Stimulated activated CD4-positive, alpha-beta T cell treated with anti-CD3 and anti-CD28 coated beads, Interleukin-15, amount 100 ng/mL, for 1 hour (primary cell): ENCODE measurements at places on chromosomes 16 and 17.

DNA sequence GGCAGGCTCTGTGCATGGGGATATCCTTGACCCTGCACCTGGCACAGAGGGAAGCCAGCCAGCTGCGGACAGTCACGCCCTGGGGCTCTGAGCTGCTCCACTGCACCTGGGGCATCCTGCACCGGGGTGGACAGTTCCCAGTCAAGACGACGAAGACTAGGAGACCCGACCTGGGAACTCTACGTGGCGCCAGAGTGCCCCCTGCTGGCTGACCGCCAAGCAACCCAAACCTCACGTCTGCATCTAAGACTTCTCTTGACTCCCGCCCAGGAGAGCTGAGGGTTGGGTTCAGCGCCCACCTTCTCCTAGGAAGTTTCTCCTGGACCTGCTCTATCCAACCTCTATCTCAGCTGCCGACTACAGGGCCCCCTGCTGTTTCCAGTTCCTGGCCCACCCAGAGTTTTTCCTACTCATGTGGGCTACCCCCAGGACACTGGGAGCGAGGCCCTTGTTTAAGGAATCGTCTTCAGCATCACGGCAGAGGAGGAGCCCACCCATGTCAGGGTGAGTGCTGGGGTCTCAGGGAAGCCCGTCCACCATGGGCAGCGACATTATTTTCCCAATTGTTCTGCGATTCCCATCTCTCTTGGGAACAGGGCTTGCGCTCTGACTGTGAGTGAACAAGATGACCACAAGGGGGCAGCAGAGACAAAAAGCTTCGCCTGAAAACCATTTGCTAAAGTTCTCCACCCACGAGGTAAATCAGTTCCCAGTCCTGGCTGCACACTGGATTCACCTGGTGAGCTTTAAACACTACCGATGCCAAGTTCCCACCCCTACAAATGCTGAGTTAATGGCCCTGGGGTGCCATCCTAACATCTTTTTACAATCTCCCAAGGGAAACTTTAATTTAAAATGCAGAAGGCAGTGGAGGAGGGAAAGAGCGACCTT lies 29.3 kb downstream of the TLE7 start:
- peak; percentile 20 for DNase-seq

GRCh38 chr17:69492410-69493071 lies 78.0 kb downstream of the MAP2K6 start:
- no peak for DNase-seq

DNA sequence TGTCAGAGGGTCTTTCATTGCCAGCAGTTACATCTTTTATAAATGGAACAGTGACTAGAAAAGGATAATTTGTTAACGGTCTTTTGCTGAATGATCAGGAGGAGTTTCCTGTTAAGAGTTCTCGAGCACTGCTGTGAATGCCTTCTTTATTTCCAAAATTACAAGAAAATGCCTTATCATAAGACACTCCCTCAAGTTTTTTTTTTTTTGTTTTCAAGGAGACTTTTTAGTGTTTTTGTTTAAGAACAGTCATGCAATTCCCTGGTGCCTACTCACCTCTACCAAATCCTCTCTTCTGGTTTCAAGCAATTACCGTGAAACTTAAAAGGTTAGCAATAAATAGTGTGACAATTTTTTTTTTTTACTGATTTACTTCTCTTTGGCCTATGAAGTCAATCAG lies 19.0 kb upstream of the VWA3A start:
- DNase-seq: no peak

- no peak for DNase-seq
Observed at GRCh38 chr17:68790931-68791330, 164.3 kb downstream of the ABCA8 start.

GRCh38 chr17:74740173-74740572 lies 3.1 kb downstream of the RAB37 start:
- no peak for DNase-seq

GRCh38 chr16:8937803-8938202 lies 25.9 kb downstream of the USP7 start:
- no peak for DNase-seq

- no peak for DNase-seq
Observed at GRCh38 chr16:19119564-19119963, 5.8 kb downstream of the ITPRIPL2 start.

DNA sequence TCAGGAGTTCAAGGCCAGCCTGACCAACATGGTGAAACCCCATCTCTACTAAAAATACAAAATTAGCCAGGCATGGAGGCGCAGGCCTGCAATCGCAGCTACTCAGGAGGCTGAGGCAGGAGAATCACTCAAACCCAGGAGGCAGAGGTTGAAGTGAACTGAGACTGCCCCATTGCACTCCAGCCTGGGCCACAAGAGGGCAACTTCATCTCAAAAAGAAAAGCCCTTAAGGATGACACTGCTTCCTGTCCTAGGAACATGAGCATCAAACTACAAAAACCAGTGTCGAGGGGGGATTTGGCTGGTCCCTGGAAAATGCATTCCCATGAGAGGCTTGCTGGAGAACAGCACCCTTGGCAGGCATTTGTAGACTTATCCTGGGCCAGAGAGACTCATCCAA lies 449.5 kb upstream of the PSMD7 start:
- DNase-seq: no peak

GRCh38 chr16:17887963-17888362 lies 417.2 kb upstream of the XYLT1 start:
- DNase-seq: no peak

- peak; percentile 22 for DNase-seq
Observed at GRCh38 chr17:35432176-35433074, at the start of gene SLFN12. SLFN12 (minus strand) TSS chr17:35432500; CDS start chr17:35423028, 9,472 bp downstream.

- DNase-seq: no peak
Observed at GRCh38 chr16:81238296-81239011, at the start of gene BCO1. BCO1 (plus strand) TSS chr16:81238689; CDS start chr16:81238909, 220 bp downstream.

DNA sequence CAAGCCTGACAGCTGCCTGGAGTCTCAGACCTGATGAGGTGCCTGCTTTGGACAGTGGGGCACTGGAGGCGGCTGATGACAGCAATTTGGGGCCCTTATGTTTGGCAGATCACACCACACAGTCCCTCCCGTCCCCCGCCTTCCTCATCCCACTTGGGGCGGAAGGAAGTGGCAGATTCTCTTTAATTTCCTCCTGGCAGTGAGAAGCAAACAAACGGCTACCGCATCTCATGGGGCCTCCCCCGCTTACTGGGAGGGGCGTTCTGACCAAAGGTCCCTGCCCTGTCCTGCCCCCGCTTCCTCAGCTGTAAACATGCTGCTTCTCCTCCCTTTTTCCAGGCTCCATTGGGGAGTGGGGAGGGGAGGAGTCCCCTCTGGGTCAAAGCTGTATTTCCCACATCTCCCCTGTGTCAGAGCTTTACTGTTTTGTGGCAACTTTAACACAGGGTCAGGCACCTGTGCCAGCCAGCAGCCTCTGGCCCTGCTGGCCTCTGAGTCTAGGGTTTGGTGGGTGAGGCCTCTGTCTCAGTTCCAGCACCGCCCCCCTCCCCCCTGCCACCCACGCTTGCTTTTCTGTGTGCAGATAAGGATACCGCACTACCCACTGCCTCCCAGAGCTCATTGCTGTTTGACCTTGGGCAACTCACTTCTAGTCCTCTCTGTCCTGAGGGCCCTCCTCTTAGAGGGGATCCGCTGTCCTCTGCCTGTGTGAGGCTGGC lies 5.4 kb upstream of the NFATC3 start:
- DNase-seq: peak; percentile 47

DNA sequence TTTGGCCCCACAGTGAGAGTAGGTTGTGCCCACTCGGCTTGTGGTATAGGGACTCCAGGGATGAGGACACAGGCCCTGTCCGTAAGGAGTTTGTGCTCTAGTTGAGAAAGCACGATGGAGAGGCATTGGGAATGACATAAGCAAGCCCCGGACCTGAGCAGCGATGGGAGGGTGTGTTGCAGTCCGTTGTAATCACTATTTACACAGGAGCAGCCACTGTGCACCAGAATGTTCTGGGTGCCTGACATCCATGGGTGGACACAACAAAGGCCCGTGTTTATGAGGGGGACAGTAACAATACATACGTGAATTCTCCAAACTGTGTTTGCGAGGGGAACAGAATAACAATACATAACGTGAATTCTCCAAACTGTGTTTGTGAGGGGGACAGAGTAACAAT lies 86.8 kb downstream of the NPIPB11 start:
- no peak for DNase-seq

GRCh38 chr17:681738-682529 lies 32.7 kb downstream of the VPS53 start:
- no peak for DNase-seq

DNA sequence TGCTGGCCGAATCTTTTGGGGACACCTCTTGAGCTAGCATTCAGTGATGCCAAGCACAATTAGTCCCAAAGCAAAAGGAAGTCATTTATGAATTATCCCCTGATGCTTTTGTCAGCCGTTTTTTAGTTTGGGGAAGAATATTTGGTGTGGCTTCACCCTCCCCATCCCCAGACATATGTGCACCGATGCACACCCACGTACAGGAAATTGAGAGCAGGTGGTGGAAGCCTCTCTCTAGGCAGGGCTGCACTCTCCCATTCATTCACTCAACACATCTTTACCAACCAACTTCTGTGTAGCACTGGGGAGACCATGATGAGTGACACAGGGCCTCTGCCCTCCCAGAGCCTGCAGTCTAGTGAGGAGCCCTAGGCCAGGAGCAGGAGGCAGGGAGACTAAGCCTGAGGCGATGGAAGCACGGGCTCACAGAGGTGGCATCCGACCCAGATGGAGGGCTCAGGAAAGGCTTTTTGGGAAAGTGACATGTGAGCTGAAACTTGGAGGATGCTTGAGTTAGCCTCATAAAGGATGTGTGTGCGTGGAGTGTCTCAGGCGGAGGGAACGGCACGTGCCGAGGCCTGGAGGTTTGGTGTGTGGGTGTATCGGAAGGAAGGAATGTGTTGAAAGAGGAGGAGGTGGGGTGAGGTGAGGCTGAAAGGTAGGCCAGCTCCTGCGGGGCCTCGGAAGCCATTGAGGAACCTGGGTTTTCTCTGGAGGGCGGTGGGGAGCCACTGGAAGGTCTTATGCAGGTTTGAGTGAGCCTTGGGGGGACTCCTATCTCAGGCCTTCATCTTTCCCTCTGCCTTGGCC lies 43.8 kb downstream of the PSME3IP1 start:
- no peak for DNase-seq

DNA sequence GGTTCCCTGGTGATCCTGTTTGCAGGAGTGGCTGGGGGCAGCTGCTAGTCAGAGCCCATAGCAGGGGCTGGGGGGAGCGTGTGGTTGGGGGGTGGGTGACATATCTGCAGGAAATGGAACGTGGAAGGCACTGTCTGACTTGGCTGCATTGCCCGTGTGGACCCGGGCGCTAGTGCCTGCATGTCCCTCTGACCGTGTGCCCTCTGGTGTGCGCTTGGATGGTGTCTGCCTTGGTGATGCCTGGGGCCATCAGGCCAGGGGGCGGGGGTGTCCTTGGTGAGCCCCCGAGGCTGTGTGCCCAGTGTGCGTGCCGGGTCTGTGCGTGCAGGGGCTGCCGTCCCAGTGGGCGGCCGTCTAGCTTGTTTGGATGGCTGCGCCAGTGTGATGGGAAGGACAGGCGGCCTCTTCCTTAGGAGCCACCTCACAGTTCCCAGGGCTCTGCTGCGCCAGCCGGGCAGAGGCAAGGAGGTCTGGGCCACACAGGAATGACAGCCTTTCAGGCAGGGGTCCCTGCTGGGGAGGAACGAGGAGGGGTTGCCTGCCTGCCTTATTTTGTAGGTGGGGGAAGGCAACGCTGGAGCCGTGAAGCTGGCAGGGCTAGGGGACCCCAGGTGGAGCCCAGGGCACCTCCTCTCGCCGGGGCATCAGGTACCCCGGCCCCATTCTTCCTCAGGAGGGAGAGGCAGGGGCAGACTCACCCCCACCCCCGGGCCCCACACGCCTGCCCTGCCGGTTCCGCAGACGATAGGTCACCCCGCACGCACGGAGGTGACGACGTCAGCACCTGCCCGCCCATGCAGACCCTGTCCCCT lies 693 bp downstream of the NDRG4 start:
- DNase-seq: no peak

DNA sequence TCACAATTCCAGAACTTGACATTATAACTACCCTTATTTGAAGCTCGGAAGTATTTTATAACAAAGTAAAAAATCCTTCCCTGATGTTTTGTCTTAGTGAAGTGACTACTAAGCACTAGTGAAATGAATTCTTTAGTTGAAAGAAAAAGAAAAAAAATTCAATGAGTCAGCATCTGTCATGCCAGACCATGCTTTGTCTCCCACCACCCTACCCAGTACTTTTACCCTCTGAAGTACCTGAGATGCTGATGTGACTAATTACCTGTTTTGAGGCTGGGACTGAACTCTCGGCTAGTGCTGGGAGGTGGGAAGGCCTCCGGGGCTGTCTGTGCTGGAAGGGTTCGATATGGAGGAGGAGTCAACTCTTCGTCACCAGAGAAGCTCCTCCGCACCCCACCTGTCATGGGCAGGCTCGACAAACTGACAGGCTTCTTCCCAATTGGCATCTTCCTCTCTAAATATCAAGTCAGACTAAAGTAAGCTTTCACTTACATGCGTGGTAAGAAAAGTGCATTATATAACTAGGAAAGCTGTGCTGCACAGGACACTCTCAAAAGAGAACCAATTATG lies 19.6 kb downstream of the NME2 start:
- no peak for DNase-seq

DNA sequence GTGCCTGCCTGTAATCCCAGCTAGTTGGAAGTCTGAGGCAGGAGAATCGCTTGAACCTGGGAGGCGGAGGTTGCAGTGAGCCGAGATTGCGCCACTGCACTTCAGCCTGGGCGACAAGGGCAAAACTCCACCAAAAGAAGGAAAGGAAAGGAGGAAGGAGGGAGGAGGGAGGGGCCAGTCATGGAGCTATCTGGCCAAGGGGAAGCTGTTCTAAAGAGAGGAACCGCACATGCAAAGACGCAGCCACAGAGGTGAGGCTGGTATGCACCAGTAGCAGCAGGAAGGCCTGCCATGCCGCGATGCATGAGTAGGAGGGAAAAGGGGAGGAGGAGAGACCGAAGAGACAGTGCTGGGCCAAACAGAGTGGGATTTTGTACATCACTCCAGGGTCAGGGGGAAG lies 35.9 kb downstream of the HSBP1 start:
- no peak for DNase-seq

GRCh38 chr17:62703776-62704380 lies 76.4 kb downstream of the MRC2 start:
- DNase-seq: peak; percentile 56

- DNase-seq: no peak
Observed at GRCh38 chr16:24986512-24987303, 28.5 kb downstream of the ARHGAP17 start.

GRCh38 chr17:82272495-82273326 lies 789 bp downstream of the CSNK1D start:
- peak; percentile 19 for DNase-seq

GRCh38 chr17:82493226-82493781 lies 26.2 kb upstream of the FOXK2 start:
- DNase-seq: no peak
